ENCODE measurements at places on chromosomes 7 and 10.
A peak's percentile ranks its signal among the peaks of the same experiment; 100 is the strongest.

DNA sequence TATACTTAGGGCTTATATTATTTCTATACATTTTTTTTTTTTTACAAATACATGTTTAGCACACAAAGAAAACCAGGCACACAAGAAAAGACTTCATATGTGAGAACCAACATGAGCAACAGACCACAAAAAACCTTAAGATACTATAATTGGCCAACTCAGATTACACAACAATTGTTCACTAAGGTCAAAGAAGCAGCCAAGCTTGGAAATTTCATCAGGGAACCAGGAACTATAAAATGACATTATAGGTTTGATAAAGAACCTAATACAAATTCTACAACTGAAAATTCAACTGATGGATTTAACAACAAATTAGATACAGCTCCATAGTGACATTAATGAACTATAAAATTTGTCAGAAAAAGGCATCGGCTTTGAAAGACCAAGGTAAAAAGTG is 4.4 kb upstream of the LUC7L2 start:
- DNase-seq = no peak

GRCh38 chr10:369684-370448 is 234.6 kb downstream of the ZMYND11 start:
- DNase-seq = no peak

- no peak for DNase-seq
Observed at GRCh38 chr7:31767686-31768358, 80.8 kb downstream of the PPP1R17 start.

DNA sequence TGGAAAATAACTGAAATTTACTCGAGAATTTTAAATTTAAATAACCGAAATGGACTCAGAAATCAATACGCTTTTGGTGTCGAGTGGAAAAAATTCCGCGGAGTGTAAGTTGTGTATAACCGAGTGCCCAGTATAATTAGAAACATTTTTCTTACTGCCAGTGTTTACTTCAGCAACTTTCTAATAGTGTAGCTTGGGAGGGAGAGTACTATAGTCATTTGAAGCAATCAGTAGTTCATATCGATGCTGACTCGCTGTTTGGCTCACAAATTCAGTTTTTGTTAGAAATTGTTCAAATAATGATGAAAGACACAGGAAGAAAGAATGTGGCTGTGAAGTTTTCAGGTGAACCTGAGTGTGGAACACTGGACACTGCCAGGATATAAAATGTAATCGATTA is 658.6 kb upstream of the FOXK1 start:
- no peak for DNase-seq

- DNase-seq = no peak
Observed at GRCh38 chr10:93357680-93358079, 124.5 kb downstream of the MYOF start.

GRCh38 chr10:128161031-128161430 is 34.8 kb upstream of the MKI67 start:
- DNase-seq = no peak

DNA sequence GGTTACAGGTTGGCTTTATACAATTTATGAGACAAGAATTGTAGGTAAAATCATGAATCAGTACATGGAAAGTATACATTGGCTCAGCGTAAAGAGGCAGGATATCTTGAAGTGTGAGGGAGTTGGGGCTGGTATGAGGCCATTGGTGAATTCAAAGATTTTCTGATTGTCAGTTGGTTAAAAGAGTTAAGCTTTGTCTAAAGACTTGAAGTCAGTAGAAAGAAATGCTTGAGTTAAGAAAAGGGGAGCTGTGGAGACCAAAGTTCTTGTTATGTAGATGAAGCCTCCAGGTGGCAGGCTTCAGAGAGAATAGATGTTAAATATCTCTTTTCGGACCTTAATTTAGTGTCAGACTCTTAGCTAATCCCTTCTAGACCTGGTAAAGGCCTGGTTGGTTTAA is 341.0 kb downstream of the GALNT17 start:
- DNase-seq = no peak

DNA sequence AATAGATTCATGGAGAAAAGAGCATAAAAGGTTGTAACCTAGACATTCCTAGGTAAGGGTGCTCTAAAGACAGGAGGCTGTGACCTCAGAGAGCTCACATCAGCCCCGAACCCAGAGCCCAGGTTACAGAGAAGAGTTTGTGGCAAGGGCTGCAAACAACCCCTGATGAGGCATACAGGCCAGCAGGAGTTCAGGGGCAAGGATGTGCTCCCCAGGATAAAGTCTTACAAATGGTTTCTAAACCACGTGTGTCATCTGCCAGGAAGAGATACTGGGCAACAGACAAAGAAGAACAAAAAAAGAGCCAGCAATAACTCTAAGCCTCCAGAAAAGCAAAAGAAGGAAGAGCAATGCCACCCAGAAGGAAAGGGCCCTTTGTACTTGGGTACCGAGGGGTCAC is 27.7 kb downstream of the NCAPG2 start:
- no peak for DNase-seq

GRCh38 chr7:22826593-22826992 is 3.9 kb upstream of the TOMM7 start:
- DNase-seq = no peak

DNA sequence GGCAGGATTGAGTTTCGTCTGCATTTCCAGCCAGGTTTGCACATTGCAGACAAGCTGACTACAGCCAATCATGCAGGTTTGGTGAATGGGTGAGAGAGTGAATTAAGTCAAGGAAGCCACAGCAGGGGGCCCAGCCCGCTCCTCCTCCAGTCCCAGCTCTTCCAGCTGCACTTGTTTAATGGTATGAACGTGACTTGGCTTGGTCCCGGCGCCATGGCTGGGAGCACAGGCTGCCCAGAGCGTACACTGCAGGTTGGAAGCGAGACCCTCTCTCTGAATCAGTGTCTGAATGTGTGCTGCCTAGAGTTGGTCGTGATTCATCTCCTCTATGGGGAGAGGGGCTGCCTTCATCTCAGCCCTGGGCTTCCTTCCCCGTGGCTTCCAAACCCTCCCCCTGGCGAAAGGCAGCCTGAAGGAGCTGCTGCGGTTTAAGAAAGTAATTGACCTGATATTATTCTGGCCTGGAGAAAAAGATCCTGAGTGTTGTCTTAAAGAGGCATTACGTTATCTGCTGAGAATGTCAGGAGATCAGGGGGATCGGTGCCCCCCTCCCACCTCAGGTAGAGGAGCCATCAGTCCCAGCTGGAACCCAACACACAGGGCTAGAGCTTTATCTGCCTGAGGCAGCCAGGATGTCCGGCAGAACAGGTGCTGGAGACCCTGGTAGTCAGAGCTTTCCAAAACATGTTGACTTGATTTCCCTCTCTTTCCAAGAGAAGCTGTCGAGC is 132.1 kb downstream of the COL26A1 start:
- no peak for DNase-seq

DNA sequence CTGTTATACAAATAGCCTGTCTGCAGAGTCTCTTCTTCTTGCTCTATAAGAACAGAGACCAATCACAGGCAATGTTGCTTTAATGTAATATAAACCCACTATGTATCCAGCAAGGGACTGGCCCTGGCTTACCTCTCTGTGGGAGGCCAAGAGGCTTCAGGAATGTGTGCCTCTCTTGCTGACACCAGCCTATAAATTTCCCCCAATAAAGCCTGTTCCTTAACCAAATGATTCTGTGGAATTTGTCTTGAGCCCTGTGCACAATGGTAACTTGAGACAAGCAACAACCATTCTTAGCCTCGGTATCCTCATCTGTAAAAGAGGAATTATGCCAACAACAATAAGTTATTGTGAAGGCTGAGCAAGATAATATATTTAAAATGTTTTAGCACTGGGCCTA is 563.7 kb downstream of the GRM8 start:
- no peak for DNase-seq

DNA sequence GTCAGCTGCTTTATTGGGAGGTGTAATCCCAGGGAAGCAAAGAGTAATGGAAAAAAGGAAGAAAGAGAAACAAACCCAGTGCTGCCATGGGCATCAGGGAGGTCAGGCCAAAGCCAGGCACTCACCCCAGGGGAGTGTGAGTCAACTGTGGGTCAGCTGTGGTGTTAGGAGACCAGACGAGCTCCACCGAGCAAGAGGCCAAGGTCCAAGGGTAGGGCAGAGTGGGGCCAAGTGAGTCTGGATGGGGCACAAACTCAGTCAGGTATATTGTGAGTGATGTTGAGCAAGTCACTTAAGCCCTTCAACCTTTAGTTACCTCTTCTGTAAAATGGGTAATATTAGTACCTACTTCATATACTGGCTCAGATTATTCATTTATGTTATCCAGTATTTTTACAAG is 30.4 kb upstream of the CDK13 start:
- no peak for DNase-seq

DNA sequence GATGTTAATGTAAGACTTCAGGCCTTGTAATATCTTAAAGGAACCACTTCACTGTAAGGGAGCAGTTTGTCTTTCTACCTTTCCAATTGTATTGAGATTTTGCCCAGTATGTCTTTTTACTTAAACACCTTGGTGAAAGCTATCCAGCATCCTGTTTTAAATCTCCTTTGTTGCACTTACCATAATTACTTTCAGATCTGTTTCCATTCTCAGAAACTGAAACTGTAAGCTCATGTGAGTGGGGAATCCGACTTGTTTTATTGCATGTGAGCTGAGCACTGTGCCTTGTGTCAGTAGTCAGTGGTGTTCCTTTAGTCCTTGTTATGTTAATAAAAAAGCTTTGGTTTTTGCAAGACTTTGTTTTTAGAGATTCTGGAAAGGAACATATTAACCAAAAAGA is 42.2 kb downstream of the BMPR1A start:
- DNase-seq = no peak

GRCh38 chr7:77837966-77838365 is 39.4 kb downstream of the PHTF2 start:
- DNase-seq = no peak

DNA sequence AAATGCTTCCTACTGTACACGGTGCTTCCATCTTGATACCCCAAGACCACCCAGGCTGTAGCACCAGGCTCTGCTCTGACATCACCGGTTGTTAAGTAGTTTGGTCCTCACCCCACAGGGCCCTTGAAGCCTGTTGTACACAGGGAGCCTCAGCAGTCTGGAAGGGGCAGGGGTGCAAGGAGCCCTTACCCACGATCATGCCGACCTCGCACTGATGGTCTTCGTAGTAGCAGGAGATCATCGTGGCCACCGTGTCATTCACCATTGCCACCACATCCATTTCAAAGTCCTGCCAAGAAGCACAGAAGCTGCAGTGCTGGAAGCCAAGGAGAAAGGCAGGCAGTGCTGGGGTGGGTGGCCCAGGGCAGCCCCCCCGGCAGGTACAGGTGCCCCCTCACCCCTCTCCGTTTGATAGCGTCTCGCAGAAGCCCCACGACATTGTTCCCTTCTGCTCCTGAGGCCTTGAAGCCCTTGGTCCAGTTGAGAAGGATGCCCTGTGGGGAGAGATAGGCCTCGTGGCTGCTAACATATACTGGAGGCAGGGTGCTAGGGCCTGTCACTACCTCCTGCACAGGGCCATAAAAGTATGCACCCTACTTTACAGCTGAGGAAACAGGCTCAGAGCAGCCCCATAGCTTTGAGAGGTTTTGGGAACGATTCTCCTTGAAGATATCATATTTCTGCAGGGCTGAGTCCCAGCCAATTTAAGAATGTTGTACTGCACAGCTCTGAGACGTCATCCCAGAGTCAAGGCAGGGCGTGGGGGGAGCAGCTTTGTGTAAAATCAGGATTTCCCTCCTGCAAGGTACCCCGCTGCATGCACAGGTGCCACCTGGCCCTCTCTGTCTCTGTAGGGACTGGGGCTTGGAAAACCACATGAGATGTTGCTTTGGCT is 8.7 kb upstream of the MYL7 start:
- DNase-seq = peak; percentile 30

DNA sequence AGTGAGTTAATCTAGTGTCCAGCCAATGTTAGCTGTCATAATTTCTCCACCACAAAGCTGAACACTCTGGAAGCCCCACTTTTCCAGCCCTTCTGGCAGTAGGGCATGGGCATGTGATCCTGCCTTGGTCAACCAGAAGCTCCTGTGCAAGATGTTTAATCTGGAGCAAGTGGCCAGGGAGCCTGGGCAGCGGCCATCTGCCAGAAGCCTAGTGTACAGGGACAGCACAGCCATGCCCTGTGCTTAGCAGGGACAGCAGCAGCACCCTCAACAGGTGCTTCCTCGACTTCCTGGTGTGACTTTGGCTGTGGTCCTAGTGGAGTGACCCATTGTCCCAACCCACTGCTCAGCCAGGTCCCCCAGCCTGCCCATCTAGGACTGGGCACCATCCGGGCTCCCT is 10.3 kb downstream of the RBP3 start:
- no peak for DNase-seq

GRCh38 chr10:83990126-83990525 is 149.2 kb upstream of the GHITM start:
- DNase-seq = no peak

DNA sequence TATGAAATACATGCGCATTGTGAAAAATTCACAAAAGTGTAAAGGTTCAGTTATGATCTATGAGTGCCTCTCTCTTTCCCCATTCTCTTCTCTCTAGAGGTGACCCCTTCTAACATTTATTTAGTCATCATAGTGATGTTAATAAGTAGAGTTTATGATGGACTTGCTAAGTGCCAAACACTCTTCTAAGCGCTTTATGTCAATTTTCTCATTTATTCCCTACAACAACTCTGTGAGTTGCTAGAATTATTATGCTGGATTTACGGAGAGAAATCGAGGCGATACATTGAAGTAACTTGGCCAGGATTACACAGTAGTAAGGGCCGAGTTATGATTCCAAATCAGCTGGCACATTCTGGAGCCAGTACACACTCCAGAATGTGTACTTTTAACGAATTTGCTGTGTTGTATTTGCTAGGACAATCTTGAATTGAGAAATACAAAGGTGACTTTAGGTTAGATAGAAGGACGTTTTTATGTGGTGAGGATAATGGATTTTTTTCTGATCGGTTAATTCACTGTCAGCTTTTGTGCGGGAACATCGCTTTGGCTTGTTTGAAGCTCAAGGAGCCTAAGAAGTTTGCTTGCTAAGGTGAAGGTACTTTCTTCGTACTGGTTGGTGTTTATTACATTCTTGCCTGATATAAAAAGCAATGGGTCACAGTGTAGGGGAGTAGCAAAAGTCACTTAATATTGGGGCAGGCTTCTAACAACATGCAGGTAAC is 1.4 kb downstream of the ATRNL1 start:
- no peak for DNase-seq

DNA sequence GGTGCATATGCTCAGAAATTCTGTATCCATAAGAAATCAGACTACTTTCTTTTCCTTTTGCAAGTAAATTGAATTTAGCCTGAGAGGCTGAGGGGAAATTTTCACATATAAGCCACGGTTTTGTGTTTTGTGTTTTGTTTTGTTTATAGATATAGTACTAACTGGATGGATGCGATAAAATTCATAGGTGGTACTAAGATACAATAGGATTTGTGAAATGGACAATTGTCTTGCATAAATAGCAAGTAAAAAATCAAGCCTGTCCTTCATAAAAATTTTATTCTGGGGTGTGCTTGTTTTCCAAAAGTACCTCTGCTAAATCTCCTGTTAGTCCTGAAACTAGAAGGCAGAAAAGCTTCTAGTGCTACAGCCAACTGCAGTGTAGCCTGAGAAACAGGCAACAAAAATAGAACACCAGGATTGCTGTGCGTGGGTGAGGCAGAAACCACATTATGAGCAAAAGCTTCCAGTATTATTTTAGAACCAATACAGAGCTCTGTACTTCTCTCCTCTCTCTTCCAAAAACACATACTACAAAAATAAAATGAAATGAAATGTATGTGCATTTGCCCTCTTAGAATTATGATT is 634 bp upstream of the HDAC9 start:
- DNase-seq = no peak

GRCh38 chr10:133526957-133527588 is at the start of gene CYP2E1:
Gene CYP2E1, plus strand, starts transcription at chr10:133527363. Its CDS starts 33 bp downstream, at chr10:133527396.
- no peak for DNase-seq

All from right cardiac atrium (tissue), 5 donors.